ENCODE measurements at places on chromosomes 7 and 10. TPM values are rescaled to one million over a fixed set of nuclear protein-coding genes. Genes with fewer than 3 reads are reported as not detected.

The POLR3A gene
- 13.7 TPM for total RNA-seq

The CCDC172 gene
- total RNA-seq: not detected

The CRYGN gene
- total RNA-seq: not detected

The INSIG1 gene
- 36.6 TPM for total RNA-seq

The ATP6V0A4 gene
- not detected for total RNA-seq

DNA sequence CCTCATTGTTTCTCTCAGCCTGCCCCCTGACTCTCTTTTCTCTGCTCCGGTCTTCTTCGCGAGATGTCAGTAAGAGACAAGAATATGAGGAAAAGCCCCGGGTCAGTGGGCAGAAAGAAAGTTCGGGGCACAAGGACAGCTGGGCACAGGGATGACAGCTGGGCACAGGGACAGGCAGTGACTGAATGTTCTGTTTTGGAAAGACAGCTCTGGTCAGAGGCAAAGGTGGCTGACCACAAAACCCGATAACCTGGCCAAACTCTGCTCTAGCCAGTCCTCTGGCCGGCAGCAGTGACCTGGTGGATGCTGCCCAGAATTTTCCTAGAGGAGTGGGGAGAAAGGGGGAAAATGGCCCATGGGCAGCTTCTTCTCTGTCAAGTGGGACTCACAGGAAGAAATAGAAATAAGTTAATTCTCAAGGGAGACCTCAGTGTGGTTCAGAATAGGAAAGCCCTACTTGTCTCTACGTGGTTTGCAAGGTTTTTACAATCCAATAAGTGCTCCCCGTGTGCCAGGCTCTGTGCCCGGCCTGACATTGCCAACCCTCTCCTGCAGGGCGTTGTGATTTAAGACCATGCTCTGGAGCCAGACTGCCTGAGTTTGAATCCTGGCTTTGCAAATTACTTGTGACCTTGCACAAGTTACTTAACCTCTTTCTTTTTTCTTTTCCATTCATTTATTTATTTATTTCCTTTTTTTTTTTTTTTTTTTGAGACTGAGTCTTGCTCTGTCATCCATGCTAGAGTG lies 110.6 kb upstream of the ZNF716 start:
- no peak for DNase-seq

DNA sequence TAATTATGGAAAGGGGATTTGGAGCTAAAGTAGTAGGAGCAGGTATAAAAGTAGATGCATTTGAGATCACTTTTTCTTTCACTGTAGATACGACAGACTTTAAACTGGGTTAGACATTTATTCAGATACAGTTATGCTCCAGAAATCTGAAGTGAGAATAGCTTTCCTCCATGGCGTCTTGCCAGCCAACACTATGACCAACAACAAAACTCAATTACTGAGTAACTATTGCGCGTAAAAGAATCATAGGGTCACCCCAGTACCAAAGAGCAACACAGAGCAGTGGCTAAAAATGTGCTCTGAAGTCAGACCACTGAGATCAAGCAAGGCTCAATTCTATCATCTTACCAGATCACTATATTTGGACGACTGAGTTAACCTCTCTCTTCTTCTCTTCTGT lies 262.5 kb upstream of the SORCS1 start:
- DNase-seq: no peak

DNA sequence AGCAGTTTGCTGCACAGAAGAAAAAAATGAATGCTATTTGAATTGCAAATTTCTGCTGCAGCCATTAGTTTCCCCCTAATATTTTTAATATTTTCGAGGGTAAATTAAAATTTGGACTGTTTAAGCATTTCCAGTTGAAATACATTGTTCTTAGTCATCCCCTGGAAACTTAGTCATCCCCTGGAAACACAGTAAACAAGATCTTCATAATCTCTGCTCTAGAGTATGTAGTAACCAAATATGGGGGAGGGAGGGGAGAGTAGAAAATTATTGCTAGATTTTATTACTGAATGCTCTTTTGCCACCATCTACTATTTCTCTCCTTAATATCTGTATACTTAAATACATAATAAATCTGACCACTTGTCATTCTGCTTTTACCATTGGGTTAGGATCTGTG lies 1053.3 kb downstream of the SORCS1 start:
- peak; percentile 67 for DNase-seq

GRCh38 chr7:3778345-3778744 lies 477.3 kb downstream of the SDK1 start:
- DNase-seq: no peak

- peak; percentile 16 for DNase-seq
Observed at GRCh38 chr7:45203936-45204445, 46.4 kb downstream of the RAMP3 start.

DNA sequence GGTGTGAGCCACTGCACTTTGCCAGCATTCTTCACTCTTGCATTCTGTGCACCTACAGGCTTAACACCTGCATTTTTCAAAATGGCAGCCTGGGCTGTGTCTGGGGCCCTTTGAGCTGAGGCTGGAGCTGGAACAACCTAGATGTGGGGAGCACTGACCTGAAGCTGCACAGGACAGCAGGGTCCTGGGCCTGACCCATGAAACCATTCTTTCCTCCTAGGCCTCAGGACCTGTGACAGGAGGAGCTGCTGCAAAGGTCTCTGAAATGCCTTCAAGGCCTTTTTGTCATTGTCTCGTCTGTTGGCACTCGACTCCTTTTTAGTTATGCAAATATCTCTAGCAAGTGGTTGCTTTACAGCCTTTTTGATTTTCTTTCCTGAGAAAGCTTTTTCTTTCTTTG lies 82.3 kb downstream of the INPP5A start:
- DNase-seq: no peak
